ENCODE measurements at places on chromosomes 16 and 17.

GRCh38 chr17:81966343-81967243, 5.6 kb upstream of the NOTUM start:
- DNase-seq = peak; percentile 69

- DNase-seq = no peak
These were observed 4.1 kb upstream of the TGFB1I1 start for GRCh38 chr16:31467858-31468257.

DNA sequence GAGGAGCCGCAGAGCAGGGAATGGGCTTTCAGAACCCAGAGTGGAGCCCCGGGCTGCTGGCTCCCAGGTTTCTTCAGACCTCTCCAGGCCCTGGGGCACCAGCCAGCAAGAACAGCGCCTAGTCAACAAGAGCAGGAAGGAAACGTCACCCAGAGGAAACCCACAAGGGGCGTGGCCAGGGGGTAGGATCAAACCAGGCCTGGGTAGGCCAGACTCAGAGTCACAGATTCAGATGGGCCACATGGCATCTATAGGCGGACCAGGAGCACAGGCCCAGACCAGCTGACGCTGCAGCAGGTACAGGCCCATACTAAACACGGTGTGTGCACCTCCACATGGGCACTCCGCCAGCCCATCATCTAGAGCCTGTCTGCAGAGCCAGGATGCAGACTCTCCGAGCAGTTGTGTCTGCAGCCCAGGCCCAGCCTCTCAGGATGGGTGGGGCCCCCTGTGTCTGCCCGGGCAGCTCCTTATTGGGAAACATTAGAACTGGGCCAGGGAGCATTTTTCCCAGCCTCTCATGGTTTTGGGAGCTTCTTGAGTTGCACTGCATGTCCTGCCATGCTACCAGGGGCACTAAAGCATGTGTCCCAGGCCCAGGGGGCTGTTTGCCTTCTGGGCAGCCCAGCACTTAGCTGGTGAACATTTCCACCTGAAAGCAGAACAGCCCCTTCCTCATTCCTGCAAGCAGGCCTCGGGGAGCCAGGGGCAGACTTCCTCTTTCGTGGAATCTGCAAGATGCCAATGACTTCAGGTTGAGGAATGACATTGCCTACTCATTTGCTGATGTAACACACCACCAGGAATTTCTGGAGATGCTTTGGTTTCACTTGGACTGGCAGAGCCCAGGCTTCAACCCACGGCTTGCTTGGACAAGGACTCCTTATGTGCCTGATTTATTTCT, at the start of gene NLRP1:
Gene NLRP1 (minus strand): TSS at position 127 of the 904 bp plus-strand sequence. CDS start 552 bp downstream, outside the sequence.
- peak; percentile 91 for DNase-seq

- DNase-seq = no peak
These were observed 13.6 kb downstream of the CDC42EP4 start for GRCh38 chr17:73297934-73298861.

Measured in AG08396 (cell line).